ENCODE measurements at places on chromosomes 16 and 17.

- no peak for DNase-seq
Observed at GRCh38 chr17:42853004-42853403, 2.0 kb downstream of the AOC3 start.

DNA sequence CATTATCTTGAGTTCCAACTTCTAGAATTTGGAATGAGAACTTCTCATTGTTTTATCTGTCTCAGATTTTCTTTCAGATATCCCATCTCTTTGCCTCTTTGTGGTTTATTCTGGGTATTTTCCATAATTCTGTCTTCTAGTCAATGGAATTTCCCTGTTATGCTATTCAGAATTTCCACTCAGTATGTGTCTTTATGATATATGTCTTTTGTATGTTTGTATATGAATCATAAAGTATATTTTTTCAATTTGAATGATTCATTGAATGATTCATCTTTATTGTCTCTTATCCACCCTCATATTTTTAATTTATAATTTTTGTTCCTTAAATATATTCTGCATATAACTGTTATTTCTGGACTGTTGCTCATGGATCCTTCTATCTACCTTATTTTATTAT lies 729.7 kb upstream of the GOT2 start:
- no peak for DNase-seq

GRCh38 chr17:16106161-16106891 lies 106.7 kb downstream of the TTC19 start:
- no peak for DNase-seq

DNA sequence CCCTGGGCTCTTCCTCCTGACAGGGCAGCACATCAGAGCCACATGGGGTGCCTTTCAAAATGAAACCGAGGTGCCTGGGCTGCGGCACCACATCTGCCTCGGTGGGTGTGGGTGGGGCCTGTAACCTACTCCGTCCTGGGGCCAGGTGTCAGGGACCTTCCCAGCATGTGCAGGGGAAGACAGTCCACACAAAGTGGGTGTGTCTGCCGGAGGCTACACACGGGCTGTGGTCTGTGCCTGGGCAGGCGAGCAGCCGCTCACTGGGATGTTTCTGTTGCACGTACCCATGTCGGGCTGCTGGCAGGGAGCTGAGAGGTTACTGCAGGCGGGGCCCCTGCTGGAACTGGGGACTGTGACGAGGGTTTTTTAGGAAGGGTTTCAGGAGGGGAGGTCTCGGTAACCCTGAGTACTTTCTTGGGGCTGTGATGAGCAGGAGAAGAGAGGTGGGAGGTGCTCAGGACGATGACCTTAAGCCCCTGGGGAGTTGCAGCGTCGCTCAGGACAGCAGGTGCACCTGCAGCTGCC lies 351.2 kb downstream of the SEC14L1 start:
- DNase-seq, result no peak

- no peak for DNase-seq
Observed at GRCh38 chr16:70778901-70779309, 22.1 kb downstream of the VAC14 start.

- DNase-seq, result no peak
Observed at GRCh38 chr17:5672815-5673430, 88.6 kb upstream of the NLRP1 start.

GRCh38 chr17:6716736-6717135 lies 3.6 kb upstream of the SLC13A5 start:
- no peak for DNase-seq

- no peak for DNase-seq
Observed at GRCh38 chr16:67750466-67750865, 31.4 kb upstream of the GFOD2 start.

GRCh38 chr16:4316108-4316863 lies 419 bp downstream of the GLIS2 start:
- DNase-seq, result no peak

DNA sequence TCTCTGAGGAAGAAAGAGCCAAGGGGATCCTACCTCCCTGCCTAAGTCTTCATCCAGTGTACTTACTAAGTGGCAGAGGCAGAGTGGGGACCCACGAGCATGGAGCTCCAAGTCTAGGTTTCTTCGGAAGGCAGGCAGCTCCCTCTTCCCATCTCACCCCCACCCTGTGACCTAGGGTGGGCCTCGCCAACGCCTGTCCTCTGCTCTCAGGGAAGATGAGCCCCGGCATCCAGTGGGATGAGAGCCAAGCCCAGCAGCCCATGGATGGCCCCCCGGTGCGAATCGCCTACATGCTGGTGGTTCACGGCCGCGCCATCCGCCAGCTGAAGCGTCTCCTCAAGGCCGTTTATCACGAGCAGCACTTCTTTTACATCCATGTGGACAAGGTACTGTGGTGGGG lies 8.3 kb downstream of the XYLT2 start:
- no peak for DNase-seq

GRCh38 chr16:2919511-2920255 lies 8.0 kb downstream of the FLYWCH1 start:
- DNase-seq, result peak; percentile 44

GRCh38 chr17:33263396-33263795 lies 29.7 kb downstream of the ASIC2 start:
- DNase-seq, result no peak

GRCh38 chr17:78131172-78132083 lies 857 bp downstream of the TMC8 start:
- no peak for DNase-seq

GRCh38 chr16:15900901-15901500 lies 12.6 kb upstream of the CEP20 start:
- DNase-seq, result no peak

GRCh38 chr17:60630352-60630751 lies 30.4 kb downstream of the PPM1D start:
- no peak for DNase-seq

DNA sequence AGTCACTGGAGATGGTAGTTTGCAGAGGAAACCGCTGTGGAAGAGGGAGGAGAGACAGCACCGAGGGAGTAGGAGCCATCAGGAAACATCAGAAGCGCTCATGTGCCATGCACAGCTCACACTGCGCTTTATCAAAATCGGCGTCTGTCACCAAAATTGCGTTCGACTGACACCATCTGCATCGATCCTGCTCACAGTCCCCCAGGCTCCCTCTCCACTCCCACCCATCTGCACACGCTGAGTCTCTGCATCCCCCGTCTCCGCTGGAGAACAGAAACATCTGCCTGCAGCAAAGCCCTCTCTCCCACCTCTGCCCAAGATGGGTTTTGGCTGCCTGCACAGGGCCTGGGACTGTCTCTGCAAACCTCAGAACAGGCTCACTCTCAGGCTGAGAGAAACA lies 187.5 kb upstream of the RPL38 start:
- DNase-seq, result no peak

DNA sequence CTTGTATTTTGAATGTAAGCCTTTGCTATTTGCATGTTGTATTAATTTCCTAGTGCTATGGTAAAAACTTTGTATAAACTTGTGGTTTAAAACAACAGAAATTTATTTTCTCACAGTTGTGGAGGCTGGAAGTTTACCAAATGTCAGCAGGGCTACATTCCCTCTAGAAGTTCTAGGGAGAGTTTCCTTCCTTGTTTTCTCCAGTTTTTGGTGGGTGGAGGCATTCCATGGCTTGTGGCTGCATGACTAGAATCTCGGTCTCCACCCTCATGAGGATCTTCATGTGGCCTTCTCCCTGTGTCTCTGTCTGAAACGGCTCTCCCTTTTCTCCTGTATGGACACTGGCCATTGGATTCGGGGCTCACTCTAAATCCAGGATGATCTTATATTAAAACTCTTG lies 482.2 kb upstream of the GOT2 start:
- no peak for DNase-seq

DNA sequence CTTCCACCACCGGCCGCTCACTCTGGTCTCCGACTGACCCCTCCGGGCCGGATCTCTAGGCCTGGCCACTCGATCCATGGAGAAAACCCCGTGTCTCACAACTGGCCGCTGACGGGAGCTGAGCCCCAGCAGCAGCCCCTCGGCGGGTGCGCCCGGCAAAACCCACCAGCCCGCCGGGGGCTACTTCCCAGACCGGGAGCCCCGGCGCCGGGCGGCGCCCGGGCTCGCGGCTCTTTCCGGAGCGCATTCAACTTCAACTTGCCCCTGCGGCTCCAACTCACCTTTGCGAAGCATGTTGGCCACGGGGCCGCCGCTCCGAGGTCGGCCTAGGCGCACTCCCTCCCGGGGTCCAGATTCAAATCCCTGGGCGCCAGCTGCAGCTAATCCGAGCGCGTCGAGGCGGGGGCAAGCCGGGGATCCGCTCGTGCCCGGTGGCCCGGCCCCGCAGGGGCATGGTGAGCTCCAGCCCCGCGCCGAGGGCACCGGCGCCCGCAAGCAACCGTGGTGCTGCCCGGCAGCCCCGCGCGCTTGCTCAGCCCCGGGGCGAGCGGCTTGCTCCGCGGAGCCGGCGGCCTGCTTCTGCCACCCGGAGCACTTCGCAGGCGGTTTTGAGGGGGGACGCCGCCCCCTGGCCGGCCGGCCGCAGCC lies 438 bp downstream of the RTN4RL1 start:
- no peak for DNase-seq

- no peak for DNase-seq
Observed at GRCh38 chr17:27429666-27430382, 26.4 kb upstream of the KSR1 start.

GRCh38 chr17:31829649-31830048 lies 29.4 kb downstream of the COPRS start:
- no peak for DNase-seq

- no peak for DNase-seq
Observed at GRCh38 chr17:76543826-76544545, 4.1 kb downstream of the PRCD start.

DNA sequence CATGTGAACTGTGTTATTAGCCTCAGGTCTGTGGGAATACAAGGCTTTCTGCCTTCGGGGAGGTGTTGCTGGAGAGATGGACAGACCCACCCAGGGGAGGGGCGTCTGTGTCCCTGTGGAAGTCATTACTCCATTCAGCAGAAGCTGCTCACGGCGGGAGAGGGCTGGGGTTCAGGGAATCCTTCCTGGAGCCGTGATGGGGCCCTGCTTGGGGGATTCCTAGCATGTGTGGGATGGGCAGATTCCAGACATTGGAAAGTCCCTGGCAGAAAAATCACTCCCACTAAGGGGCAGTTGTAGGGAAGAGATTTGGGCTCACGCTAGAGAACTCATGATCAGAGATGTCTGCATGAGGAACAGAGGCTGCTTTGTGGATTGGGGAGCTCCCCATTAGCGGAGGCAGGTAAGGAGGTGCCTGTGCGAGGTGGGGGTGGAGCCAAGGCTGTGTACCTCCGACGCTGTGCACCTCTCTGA lies 56.3 kb upstream of the IL34 start:
- DNase-seq, result no peak

DNA sequence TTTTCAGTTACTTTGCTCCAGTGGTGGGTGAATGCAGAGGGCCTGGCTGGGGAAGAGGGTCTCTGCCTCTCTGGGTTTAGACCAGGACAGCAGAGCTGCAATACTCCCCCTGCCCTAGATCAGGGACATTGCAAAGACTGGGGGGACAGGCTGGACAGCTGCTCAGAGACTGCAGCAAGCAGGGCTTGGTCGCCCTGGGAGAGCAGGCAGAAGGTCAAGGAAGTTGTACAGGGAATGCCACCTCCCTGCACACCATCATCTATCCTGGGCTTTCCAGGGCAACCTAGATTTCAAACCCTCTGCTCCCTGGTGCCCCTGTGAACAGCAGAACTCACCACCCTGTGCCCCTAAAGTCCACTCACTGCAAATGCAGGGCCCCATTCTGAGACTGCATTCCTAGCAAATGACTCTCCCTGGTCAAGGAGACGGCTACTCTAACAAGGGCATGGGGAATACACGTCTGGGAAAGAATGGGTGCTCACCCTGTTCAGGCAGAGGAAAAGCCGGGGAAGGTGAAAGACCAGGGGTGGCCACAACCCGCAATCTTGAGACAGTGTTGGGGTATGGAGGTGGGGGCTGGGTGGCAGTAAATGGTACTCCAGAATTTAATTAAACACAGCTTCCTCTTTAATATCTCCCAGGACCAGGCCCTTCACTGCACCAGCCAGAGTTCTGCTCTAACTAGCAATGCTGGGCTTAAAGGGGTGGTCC lies 1.0 kb downstream of the KIFC3 start:
- no peak for DNase-seq

- no peak for DNase-seq
Observed at GRCh38 chr16:11260596-11260966, 4.6 kb upstream of the SOCS1 start.

- DNase-seq, result no peak
Observed at GRCh38 chr16:12341966-12342365, 365.4 kb downstream of the SNX29 start.

GRCh38 chr17:49327835-49328784 lies 33.9 kb downstream of the ZNF652 start:
- DNase-seq, result no peak

DNA sequence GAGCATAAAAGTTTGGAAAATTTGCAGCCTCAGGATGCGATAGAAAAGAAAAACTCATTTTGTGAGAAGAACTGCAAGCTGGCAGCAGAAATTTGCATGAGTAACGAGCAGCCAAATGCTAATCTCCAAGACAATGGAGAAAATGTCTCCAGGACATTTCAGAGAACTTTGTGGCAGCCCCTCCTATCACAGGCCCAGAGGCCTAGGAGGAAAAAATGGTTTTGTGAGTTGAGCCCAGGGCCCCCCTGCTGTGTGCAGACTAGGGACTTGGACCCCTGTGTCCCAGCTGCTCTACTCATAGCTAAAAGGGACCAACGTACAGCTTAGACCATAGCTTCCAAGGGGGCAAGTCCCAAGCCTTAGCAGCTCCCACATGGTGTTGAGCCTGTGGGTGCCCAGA lies 34.3 kb downstream of the APPBP2 start:
- no peak for DNase-seq

DNA sequence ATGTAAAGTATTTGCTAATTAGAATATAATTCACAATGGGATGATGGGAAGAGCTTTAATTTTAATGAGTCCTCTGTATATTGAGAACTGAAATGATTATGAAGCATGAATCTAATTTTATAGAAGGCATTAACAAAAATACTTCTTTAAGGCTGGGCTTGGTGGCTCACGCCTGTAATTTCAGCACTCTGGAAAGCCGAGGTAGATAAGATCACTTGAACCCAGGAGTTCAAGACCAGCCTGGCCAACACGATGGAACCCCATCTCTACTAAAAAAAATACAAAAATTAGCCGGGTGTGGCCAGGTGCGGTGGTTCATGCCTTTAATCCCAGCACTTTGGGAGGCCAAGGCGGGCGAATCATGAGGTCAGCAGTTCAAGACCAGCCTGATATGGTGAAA lies 12.0 kb downstream of the CDK12 start:
- no peak for DNase-seq

- DNase-seq, result no peak
Observed at GRCh38 chr16:85019659-85020245, 7.8 kb upstream of the KIAA0513 start.

GRCh38 chr16:69397821-69398521 lies 12.2 kb upstream of the TERF2 start:
- DNase-seq, result no peak

- no peak for DNase-seq
Observed at GRCh38 chr17:16258901-16259300, 41.9 kb downstream of the PIGL start.
